ENCODE measurements at places on chromosomes 3 and 15.
A peak's percentile ranks its signal among the peaks of the same experiment; 100 is the strongest.

DNA sequence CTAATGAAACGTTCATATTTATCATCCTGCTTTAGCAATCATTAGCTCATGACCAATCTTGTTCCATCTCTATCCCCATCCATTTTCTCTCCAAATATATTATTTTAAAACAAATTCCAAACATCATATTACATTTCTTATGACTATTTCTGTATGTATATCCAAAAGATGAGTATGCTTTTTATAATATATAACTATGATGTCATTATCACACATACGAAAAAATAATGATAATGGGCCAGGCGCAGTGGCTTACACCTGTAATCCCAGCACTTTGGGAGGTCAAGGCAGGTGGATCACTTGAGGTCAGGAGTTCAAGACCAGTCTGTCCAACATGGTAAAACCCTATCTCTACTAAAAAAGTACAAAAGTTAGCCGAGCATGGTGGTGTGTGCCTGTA is 280.4 kb downstream of the FHIT start:
- no peak for DNase-seq

- peak; percentile 70 for DNase-seq
These were observed 565 bp downstream of the CIB2 start for GRCh38 chr15:78130466-78131294.

- DNase-seq = no peak
These were observed 12.9 kb downstream of the FBN1 start for GRCh38 chr15:48632651-48633050.

- no peak for DNase-seq
These were observed 54.5 kb downstream of the HSPBAP1 start for GRCh38 chr3:122739172-122739571.

DNA sequence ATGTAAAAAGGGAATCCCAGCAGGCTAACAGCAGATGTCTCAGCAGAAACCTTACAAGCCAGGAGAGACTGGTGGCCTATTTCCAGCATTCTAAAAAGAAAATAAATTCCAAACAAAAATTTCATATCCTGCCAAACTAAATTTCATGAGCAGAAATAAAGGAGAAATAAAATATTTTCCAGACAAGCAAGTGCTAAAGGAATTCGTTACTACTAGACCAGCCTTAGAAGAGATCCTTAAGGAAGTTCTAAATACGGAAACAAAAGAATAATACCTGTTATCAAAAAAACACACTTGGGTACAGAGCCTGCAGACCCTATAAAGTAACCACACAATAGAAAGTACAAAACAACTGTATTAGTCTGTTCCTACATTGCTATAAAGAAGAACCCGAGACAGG is 41.4 kb downstream of the HDGFL3 start:
- DNase-seq = no peak

GRCh38 chr3:129317848-129318247 is 39.2 kb downstream of the HMCES start:
- no peak for DNase-seq

DNA sequence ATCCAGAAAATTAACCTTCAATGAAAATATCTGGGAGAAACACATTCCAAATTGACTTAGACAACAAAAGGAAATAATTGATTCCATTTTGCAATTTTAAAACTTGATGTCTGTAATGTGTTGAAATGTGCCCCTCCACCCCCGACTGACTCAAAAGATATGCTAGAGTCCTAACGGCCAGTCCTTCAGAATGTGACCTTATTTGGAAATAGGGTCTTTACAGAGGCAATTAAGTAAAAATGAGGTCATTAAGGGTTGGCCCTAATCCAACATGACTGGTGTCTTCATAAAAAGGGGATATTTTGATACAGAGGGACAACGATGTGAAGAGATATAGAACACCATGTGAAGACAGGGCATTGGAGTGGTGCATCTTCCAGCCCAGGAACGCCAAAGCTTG is 153.9 kb downstream of the PDZRN3 start:
- no peak for DNase-seq

- DNase-seq = no peak
These were observed 195.8 kb downstream of the BBX start for GRCh38 chr3:107718547-107718946.

GRCh38 chr3:151213151-151213550 is 10.1 kb upstream of the GPR171 start:
- DNase-seq = no peak

DNA sequence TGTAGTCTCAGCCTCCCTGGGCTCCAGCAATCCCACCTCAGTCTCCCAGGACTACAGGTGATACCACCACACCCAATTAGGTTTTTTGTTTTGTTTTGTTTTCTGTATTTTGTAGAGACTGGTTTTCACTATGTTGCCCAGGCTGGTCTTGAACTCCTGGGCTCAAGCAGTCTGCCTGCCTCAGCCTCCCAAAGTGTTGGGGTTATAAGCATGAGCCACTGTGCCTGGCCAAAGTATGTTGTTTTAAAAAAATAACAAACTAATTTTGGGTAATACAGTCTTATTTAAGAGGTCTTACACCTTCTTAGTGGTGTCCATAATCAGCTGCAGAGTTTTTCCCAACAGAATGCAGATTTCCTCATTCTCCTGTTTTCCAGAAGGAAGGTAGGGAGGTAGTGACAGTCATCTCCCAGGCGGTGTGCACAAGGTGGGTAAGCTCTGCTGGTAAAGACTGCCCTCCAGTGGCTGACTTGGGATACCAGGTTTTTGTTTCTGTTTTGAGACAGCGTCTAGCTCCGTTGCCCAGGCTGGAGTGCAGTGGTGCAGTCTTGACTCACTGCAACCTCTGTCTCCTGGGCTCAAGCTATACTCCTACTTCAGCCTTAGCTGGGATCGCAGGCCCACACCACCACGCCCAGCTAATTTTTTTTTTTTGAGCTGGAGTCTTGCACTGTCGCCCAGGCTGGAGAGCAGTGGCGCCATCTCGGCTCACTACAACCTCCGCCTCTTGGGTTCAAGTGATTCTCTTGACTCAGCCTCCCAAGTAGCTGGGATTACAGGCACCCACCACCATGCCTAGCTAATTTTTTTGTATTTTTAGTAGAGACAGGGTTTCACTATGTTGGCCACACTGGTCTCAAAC is 58.4 kb downstream of the MAP6D1 start:
- peak; percentile 82 for DNase-seq

GRCh38 chr3:195129644-195130492 is 141.1 kb downstream of the XXYLT1 start:
- DNase-seq = no peak

- peak; percentile 58 for DNase-seq
These were observed 110.9 kb downstream of the STXBP5L start for GRCh38 chr3:121018917-121019321.

GRCh38 chr3:46496746-46497555 is 825 bp upstream of the RTP3 start:
- DNase-seq = no peak

DNA sequence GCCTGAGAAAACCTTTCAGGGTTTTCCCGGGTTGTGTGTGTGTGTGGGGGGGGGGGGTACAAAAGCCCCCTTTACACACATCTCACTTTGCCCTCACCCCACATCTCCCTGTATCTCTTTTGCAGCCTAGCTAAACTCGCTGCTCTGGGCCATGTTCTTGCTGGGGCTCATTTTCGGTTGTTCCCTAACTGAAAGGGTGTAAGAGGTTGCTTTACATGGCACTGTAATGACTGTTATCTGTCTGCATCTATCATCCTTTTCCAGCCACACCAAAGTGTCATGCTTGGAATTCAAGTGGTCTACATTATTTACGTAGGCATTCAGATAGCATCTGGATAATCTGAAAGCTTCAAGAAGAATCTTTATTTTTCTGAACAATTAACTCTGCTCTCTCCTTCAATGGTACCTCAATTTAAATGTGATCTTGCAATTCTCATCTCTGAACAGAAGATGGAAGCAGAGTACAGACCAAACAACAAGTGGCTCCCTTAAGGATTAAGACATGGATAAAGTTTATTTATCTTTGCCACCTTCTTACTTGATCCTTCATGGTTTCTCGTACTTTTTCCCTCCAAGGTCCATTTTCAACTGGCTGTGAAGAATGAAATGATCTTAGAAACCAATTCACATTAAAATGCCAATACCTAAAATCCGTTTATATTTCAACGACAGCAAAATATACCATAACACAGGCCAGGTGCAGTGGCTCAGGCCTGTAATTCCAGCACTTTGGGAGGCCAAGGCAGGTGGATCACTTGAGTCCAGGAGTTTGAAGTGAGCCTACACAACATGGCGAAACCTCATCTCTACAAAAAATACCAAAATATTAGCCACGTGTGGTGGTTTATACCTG is 34.9 kb downstream of the DCLK3 start:
- no peak for DNase-seq

DNA sequence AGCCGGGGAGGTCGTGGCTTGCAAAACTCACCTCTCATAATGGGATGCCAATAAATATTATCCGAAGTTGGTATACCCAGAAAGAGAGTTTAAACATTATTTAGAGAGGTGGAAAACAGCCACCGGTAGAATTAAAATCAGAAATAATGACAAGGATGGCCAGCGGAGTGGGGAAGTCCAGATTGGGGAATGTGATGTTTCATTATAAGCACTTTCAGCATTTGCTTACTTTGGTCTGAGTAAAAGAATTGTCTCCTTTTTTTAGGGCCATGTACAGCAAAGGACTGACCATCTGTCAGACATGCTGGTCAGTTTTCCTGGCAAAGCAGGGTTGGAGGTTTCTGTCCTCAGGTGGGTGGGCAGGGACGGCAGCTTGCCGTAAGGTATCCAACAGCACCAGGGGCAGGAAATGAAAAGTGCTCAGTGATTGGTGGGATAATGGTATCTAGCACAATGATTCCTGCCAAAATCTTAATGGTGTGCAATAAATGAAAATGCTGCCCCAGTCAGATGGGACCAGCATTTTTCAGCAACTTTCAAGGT is 24.3 kb downstream of the APBA2 start:
- DNase-seq = peak; percentile 7
